ENCODE measurements at places on chromosomes 1 and 21. TPM values are rescaled to one million over a fixed set of nuclear protein-coding genes. Genes with fewer than 3 reads are reported as not detected.

GRCh38 chr1:101039245-101039644 lies 13.7 kb upstream of the DPH5 start:
- no peak for DNase-seq

DNA sequence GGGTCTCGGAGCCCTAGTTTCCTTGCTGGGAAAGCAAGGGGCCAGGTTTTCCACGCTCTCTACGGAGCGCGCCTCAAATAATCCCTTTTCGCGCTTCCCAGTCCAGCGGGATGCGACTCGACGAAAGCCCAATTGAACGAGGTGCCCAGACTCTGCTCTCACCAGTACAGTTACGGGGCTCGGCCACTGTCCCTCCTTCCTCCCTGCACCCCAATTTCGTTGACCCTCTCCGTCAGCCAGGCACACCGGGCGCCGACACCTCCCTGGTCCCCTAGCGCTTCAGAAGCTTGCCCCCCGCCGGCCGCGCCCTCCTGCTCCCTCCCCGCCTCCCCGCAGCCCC lies 389 bp downstream of the SEMA6C start:
- no peak for DNase-seq

PLPPR4 gene
- total RNA-seq: 0.26 TPM

KRTAP22-1 gene
- not detected for total RNA-seq

PCP4 gene
- not detected for total RNA-seq

TRIM46 gene
- total RNA-seq: 3.1 TPM
